ENCODE measurements at places on chromosomes 2 and 18.
A peak's percentile ranks its signal among the peaks of the same experiment; 100 is the strongest.

- no peak for DNase-seq
Measured at GRCh38 chr18:47345291-47345690, 93.8 kb upstream of the SKOR2 start.

GRCh38 chr2:157441072-157441454 is 2.8 kb downstream of the CYTIP start:
- DNase-seq: no peak

DNA sequence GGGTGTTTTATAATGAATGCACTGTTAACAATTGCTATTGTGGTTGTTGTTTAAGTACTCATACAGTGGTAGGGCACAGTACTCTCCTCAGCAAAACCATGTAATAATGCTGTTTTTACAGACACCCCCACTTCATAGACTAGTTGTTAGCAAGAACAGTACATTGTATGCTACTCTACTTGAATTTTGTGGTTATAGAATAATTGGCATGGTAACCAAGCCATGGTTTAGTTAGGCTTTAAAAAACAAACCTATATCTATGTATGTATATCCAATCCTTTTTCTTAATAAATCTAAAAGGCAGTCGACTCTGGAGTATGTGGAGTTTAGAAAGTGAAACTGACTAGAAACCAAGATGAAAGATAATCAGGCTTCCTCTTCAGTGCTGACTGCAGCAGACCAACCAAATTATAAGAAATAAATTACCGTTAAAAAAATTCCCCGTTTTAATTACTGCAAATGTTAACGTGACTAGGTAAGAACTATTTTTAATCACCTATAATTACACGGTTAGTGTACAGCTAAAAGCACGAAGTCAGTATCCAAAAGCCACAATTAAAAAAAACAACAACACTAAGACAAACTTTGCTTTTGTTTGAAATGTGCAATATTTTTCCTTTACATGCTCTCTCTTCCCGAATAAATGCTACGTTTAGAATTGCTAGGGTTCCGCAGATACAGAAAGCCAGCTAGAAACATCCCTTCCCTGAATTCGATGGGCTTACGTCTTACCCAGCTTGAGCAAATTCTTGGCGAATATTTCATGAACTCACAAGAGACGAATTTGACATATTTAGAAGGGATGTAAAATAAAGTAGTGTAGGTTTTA is 113.3 kb upstream of the SERTAD2 start:
- DNase-seq: no peak

GRCh38 chr2:206482123-206482522 is 38.8 kb downstream of the ADAM23 start:
- no peak for DNase-seq

DNA sequence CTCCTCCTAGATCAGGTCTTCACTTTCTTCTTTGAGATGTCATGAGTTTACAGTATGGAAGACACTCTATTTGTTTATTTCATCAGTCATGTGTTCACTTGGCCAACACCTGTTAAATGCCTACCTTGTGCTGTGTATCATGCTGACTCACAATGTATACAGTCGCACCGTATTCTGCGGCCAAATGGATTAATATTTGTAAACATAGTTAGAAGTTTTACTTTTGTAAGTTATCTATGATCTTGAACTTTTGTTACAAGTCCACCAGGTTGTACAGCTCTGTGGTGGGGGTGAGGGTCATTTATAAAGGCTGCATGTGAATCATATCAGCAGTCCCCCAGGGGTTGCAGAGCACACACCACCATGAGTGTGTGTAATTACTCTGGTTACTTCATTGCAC is 408.7 kb upstream of the NRP2 start:
- DNase-seq: no peak

GRCh38 chr2:26767894-26768487 is 3.9 kb downstream of the SLC35F6 start:
- DNase-seq: no peak

GRCh38 chr18:78688249-78688648 is 291.4 kb upstream of the SALL3 start:
- no peak for DNase-seq

- no peak for DNase-seq
Measured at GRCh38 chr2:202679980-202680379, 45.2 kb downstream of the FAM117B start.

GRCh38 chr18:24763765-24764513 is 303.5 kb downstream of the HRH4 start:
- DNase-seq: no peak

- DNase-seq: no peak
Measured at GRCh38 chr18:61770279-61770678, 122.5 kb downstream of the RNF152 start.

- DNase-seq: no peak
Measured at GRCh38 chr18:59265246-59265973, 7.8 kb downstream of the RAX start.

DNA sequence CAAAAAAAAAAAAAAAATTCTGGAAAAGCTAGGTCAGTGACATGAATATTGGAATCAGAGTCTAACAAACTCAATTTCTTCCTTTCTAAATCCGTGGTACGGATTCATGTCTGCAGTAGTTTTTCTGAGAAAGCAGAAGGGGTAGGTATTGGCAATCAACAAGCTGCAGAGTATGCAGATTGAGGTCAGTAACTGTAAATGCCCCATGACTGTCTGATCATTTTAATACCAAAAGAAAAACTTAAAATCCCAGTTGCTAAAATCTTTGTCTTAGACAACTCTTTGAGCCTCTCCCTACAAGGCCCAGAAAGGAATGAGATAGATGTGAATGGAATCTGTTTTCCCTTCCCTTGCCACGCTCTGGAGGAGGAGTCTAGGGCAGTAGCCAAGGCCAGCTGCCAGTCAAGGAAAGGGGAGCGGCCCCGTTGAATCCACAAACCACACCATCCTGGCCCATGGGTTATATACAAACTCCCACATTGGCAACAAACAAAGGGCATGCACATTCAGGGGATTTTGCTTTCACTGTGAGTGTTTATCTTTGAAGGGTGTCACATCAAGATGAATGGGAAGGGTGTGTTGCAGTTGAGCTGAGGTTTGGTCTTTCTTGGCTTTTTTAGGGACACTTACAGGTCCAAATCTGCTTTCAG is 6.1 kb upstream of the CASP8 start:
- no peak for DNase-seq

GRCh38 chr18:10291568-10291981 is 162.9 kb upstream of the APCDD1 start:
- peak; percentile 27 for DNase-seq

- DNase-seq: no peak
Measured at GRCh38 chr2:47004905-47005495, 89.4 kb upstream of the MCFD2 start.

DNA sequence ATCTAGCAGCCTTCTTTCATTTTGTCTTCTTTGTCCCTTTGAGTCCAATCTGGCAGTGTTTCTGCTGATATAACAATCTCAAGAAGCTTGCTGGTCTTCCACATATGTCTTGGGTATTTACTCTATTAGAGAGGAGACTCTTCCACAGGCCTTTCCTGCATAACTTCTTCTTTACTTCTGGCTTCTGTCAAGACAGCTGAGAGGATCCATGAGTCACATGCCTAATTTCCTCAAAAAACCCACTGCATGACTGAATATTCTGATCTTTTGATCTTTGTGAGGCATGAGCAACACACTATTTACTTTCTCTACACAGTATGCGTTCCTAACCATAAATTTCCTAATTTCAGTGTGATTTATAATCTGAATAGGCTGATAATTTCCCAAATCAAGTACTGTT is 5.1 kb upstream of the DCC start:
- DNase-seq: no peak

DNA sequence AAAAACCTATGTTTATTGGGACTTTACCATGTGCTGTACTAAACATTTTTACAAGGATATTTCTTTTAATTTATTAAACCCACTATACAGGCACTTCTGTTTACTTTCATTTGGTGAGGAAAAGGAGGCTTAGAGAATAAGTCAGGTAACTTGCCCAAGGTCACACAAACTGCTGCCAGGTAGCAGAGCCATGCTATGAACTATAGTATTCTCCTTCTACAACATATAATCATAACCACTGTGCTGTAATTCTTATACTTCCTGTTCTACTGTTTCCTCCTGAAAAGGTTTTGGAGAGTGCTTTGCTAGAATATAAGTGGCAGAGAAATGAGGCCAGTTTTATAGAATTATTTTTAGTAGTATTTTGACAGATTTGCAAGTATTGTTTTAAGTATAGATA is 29.5 kb downstream of the SLC39A10 start:
- DNase-seq: no peak

- DNase-seq: no peak
Measured at GRCh38 chr2:31031132-31031706, 107.0 kb downstream of the GALNT14 start.

DNA sequence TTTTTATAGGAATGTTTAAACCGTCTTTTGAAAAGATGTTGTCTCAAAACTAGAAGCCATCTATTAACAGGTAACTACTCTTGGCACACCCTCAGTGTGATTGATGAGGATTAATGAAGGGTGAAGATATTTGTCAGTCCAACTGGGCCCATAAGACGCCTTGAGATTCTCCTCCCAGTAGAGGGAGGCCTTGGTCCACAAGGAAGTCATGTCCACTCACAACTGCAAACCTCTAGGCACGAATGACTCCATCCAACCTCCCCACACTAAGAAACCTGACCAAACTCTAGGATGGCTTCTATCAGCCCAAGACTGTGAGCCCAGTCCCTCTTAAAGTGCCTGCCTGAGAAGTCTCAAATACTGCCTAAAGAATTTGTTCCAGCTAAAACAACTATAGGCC is 19.2 kb upstream of the GRP start:
- no peak for DNase-seq

- DNase-seq: peak; percentile 45
Measured at GRCh38 chr2:170505631-170506275, 209.4 kb upstream of the SP5 start.

DNA sequence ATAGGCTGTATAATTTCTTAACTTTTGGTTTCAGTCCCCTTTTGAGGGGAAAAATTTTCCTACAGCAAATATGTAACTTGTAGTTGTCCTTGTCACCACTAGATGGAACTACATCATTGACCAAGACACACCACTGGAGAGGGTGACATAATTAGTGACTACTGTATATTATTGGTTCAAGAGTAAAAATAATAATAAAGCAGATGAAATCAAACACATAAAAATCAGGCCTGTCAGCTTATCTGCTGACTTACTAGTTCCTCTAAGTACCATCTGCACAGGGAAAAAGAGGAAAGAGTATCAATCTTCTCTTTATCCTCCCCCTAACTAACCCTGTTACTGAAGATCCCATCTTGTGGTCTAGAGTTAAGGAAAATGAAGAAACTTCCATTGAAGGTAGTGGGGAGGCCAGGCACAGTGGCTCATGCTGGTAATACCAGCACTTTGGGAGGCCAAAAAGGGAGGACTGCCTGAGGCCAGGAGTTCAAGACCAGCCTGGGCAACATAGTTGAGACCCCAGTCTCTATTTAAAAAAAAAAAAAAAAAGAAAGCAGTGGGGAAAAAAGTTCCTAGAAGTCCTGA is 29.6 kb upstream of the ENOSF1 start:
- DNase-seq: no peak

GRCh38 chr2:208015475-208015874 is 9.9 kb downstream of the PLEKHM3 start:
- no peak for DNase-seq

- DNase-seq: peak; percentile 1
Measured at GRCh38 chr18:23918395-23919032, 96.0 kb upstream of the TTC39C start.

- no peak for DNase-seq
Measured at GRCh38 chr2:238237431-238238135, 2.3 kb downstream of the HES6 start.

DNA sequence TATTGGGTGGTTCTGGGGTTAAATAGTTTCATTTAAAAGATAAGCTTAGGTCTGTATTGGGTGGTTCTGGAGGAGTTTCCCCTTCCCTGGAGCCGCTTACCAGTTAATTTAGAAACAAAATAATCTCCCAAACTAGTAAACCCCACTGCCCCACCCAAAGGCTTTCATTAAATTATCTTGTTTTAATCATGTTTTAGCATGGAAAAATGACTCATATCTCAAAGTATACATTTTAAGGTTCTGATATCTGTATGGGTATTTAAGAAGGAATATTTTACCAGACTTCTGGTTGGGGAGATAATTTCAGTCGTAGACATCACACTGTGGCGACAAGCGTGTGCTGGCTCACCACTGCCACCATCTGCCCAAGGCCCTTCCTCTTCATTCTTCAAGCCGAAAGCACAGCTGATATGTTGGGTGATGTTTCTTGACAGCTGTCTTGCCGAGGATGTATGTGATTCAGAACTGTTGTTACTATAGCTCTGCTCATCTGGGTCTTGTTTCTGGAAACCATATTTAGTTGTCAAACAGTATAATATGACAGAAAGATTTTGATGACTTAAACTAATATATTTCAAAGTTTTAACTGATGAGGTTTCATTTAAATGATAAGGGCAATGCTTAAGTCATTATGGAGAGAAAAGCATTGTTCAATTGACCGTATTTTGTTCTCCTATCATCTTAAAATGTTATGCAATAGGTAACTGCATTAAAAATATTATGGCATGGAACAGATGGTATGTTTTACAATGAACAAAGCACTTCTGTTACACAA is 5.1 kb downstream of the FIGLA start:
- DNase-seq: peak; percentile 15

DNA sequence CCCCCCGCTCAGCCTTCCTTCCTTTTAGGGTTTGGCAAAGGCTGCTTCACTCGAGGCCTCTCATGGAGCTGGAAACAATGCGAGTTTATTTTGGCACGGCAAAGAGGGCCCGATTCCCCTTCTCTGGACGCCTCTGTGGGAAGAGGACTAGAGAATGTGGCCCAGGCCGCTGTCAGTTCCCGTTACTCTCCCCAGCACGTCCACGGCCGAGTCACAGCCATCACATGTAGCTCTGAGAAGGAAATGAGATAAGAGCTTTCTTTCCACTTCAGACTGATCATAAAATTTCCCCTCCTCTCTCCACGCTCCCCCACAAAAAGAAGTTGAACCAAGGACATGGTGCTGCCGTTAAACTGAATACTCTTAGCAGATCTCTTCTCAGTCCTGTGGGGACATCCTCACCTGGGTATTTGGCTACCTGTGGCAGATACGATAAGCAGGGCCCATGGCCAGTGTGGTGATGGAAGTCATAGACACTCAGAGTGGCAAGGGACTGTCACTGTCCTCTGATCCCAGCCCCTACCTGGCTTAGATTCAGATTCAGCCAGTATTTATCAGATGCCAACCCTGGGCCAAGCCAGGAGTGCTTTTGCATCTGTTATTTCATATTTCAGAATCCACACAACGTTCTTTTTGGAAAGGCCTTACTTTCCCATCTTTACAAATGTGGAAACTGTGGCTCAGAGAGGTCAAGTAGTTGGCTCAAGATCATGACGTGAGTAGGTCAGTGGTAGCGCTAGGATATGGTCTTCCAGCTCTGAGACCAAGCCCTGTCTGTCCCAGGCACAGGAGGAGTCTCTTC is 101.2 kb downstream of the MCFD2 start:
- DNase-seq: no peak
